ENCODE measurements at places on chromosomes 16 and 17.
A peak's percentile ranks its signal among the peaks of the same experiment; 100 is the strongest.

- no peak for DNase-seq
Observed at GRCh38 chr16:4385789-4386450, 14.3 kb downstream of the VASN start.

- no peak for DNase-seq
Observed at GRCh38 chr16:48432136-48432535, 46.9 kb upstream of the SIAH1 start.

DNA sequence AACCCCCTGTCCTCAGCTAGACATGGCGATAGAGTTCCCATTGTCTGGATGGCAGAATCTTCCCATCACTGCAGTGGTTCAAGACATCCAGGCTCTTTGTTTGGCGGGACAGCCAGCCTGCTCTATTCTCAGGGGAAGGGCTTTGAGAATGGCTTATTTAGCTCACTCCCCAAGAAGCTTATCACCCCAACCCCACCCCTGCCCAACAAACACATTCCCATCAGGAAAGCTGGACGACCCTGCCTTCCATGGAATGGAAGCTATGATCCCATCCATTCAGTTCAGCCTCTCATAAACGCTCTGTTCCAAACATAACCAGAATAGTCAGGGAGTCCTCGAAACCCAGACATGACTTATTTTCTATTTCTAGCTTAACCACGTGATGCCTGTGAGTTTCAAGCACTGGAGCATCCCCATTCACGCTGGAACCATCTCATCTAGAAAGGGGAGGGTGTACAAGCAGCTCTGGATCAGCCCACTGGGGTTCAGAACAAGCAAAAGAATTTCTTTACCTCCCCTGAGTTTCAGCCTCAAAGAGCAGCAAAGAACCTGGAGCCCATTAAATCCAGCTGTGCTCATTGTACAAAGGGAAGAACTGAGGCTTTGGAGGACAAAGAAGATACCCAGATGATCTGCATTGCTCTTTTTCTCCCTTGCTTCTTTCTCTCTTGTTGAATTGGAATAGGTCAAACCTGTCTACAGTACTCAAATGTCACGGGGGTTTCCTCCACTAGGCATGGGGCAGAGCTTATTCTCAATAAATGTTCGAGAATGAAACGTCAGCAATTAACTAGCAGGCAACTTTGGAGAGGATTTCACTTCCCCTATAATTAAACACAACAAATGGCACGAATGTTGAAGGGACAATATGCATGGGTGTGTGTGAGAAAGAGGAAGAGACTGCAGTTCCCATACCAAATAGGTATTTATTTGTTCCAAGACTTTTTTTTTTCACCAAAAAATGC, 93.1 kb downstream of the XYLT1 start:
- DNase-seq = no peak

DNA sequence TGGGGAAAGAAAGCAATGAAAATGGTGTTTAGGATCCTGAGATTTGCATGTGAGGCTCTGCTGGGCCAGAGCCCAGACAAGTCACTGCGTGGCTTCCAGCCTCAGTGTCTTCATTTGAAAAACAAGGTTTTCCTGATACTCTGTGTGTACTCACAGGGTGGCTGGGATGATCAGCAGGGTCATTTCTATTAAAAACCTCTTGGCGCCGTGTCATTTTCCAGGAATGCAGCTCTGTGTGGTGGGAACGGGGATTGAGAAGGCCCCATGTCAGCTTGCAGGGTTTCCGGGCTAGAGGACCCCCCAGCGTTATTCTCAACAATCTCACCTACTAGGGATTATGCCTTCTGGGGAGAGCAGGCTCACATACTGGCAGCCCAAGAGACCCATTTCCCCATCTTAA, 73.5 kb downstream of the FOXL1 start:
- DNase-seq = no peak

DNA sequence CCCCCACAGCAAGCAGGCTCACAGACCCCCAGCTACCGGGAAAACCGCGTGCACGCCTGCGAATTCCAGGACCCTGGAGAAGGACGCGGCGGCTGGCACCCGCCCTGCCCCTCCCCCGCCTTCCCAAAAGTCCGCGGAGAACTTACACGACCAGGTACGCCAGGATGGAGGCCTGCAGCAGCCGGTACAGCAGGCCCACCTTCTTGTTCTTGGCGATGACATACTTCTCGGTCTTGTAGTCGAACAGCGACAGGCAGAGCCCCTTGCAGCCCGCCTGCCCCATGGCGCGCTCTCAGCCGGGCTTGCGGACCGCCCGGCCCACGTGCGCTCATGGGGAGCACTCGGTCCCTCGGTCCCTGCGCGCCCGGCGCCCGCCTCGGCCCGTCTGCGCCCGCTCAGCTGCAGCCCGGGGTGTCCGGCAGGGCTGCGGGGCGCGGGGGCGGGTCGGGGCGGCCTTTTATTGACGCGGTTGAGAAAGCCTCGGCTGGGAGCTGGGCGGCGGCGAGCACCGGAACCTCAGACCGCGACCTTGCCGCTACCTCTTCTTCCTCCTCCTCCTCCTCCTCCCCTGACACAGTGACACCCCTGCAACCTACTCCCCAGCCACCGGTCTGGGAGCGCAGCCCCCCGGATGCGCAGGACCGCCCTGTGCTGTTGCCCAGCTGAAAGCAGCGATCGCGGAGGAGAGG, at the start of gene P2RX5:
TSS of gene P2RX5 (minus strand) at position 433 of the 689 bp plus-strand sequence. CDS start at position 283, 150 bp downstream.
- peak; percentile 38 for DNase-seq

DNA sequence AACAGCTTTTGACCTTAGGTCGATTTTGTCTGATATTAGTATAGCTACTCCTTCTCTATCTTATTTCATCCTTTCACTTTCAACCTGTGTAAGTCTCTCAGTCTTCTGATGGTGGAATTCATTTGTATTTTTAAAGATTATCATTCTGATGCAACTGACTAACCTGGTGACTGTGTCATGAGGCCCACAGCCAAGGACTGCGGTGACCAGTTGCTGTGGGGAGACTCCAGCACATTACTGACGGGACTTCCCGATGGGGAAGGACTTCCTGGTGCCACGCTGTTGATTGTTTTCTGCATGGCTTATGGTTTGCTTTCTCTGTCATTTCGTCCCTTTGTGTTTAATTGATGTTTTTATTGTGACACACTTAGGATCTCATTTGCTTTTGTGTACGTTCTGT, 34.2 kb downstream of the RMI2 start:
- DNase-seq = no peak

DNA sequence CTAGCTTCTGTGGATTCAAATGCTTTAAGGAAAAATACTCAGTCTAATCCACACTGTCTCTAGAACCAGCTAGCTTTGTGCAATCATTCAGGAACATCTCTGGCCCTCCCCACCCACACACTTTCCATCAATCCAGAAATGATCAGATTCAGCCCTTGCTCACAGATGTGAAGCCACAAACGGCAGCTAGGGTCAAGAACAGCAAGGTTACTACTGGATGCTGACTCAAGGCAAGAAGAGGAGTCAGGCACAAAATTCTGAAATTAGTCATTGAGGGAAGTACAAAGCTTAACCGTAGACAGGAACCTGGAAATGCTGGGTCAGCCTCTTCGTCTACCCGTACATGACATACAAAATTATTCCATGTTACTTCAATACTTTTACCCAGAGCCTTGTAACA, 174.6 kb downstream of the CDH13 start:
- DNase-seq = no peak

- no peak for DNase-seq
Observed at GRCh38 chr16:10668322-10669045, 26.2 kb downstream of the TEKT5 start.

- peak; percentile 30 for DNase-seq
Observed at GRCh38 chr17:31489295-31490018, 98.0 kb downstream of the RAB11FIP4 start.

DNA sequence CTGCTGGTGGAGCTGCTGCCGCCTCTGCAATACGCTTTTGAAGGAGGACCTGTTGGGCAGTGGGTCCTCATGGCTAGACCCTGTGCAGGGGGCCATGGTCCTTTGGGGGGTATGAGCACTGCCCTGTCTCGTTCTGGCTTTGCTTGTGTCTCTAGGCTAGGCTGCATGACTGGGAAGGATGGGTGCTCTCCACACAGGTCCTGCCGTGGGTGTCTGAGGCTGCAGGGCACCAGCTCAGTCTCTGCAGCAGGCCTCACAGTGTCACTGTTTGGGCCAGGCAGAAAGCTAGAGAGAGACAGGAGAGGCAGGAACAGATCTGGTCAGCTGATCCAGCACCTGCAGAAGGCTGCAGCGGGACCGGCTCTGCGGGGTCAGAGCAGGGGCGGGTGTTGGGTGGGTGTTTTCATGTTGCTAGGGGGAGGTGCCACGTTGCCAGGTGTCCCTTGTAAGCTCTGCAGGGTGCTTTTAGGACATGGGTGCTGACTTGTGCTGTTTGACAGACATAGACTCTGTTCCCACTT, 111.4 kb downstream of the SNX29 start:
- DNase-seq = no peak

GRCh38 chr16:81810361-81810760, 31.3 kb downstream of the PLCG2 start:
- no peak for DNase-seq

DNA sequence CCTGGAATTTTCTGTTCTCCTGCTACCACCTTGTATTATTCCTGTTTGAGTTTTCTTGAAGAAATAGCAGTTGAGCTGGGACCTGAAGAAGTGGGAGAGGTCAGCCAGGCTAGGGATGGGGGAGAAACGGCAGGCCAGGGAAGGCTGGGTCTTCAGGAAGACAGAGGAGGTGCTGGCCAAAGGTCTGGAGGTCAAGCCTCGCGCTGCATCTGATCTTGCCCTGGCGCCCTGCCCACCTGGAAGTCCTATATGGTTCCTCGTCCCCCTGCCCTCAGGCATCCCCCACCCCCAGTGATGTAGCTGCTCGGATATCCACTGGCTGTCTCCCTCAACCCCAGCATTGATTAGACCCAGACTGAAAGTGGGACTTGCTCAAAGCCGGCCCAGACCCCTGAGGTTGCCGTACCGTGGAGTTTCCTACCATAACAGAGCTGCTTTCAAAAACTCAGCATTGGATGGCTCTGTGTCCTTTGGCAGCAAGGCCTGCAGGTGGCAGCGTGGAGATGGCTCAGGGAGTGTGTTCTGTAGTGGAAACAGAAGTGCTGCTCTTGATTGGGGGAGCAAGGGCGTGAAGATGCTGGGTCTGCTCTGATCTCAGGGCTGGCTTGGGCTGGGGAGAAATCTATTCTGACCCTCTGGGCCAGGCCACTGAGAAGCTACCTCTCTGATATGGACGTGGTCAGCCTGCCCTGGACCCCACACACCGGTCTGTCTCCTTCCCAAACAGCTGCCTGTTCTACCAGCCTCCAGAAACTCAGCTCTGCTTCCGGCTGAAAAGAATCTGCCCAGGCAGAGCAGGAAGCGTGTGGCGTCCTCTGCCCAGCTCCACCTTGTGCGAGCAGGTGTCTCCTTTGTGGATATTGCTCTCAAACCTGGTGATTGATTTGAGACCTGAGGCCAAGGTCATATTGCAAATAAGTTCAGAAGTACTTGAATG, 107.0 kb upstream of the CACNG5 start:
- peak; percentile 53 for DNase-seq

DNA sequence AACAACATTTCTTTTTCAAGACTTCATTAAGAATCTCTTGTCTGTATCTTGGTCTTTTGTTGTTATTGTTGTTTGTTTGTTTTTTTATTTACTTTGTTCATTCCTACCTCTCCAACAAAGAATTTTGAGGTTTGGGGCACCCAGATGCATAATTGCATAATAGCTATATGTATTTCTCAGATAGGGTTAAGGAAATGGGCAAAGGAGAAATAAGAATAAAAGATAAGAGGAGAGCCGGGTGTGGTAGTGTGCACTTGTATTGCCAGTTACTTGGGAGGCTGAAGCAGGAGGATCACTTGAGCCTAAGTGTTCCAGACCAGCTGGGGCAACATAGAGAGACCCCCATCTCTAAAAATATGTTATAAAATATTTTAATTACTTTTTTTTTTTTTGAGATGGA, 30.5 kb downstream of the CDH1 start:
- DNase-seq = no peak

GRCh38 chr17:35244341-35245195, 1.7 kb downstream of the SLFN5 start:
- peak; percentile 85 for DNase-seq

DNA sequence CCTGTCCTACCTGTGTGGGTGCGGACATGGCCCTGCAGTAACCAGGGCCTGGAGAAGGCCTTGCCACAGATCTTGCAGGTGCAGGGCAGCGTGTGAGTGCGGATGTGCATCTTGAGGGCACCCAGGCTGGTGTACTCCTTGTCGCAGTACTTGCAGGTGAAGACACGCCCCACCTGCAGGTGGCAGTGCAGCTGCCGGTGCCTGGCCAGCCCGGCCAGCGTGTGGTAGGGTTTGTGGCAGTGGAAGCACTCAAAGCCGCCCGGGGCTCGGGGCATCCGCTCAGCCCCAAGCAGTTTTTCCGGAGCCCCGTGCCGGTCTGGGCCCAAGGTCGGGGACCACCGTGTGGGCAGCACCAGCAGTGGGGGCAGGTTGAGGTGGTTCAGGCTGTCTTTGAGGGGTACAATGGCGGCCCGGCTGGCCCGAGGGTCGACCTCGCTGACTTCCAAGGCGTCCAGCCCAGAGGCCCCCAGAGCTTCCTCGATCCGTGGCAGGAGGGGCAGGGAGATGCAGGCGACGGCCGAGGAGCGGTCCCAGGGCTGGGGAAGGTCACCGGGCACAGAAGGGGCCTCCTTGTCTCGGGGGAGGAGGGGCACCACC, 5.1 kb downstream of the SNAI3 start:
- DNase-seq = peak; percentile 58
